ENCODE measurements at places on chromosomes 5 and 9. TPM values are rescaled to one million over a fixed set of nuclear protein-coding genes. Genes with fewer than 3 reads are reported as not detected.

DNA sequence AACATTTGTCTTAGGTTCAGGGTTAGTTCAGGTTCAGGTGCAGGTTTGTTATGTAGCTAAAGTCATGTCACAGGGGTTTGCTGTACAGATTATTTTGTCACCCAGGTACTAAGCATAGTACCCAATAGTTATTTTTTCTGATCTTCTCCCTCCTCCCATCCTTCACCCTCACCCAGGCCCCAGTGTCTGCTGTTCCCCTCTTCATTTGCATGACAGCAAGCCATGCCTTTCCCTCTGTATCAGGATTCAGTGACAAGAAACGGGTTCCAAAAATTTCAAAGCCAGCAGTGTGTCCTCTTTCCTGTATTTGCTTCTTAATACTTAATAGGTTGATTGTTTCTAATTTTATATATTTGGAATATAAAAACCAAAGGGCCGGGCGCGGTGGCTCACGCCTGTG, 330.8 kb upstream of the SGCD start:
- H3K4me1 ChIP-seq = no peaks in the 10 kb centered on the region
- no peak for DNase-seq
- no peak overlapping the region for H3K27ac ChIP-seq
- no peak overlapping the region for H3K4me3 ChIP-seq
- H3K27me3 ChIP-seq = peaks cover 8% of the 10 kb centered on the region
- H3K36me3 ChIP-seq = no peaks in the 10 kb centered on the region

DNA sequence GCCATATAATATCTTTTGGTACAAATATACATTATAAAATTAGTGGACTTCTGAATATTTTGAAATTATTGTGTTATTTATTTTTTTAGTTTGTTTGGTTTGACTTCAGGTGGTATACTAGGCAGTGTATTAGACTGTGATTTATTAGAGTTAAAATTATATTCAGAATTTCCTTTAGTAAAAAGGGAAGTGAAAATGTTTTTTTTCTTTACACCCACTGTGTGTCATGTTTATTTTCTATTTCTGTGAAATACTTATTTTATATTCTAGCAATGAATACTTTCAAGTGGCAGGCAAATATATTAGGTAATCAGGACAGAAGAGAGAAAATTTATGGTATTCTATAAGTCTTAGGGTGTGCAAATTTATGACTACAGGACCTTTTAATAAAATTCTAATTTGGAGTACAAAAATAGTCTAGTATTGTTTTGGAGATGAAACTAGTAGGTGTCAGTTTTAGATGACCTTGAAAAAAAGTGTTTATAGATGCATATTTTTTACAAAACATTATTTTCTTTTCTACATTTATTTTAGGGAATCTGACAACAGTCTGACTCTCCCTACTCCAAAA, 8.8 kb downstream of the CSNK1G3 start:
- H3K27me3 ChIP-seq = no peaks in the 10 kb centered on the region
- H3K4me1 ChIP-seq = peaks cover 20% of the 10 kb centered on the region
- no peaks in the 10 kb centered on the region for H3K36me3 ChIP-seq

GRCh38 chr9:98520221-98520960, 188.3 kb downstream of the GABBR2 start:
- DNase-seq = no peak
- no peak overlapping the region for H3K4me3 ChIP-seq
- H3K27me3 ChIP-seq = peaks cover 79% of the 10 kb centered on the region
- H3K4me1 ChIP-seq = no peaks in the 10 kb centered on the region
- no peaks in the 10 kb centered on the region for H3K36me3 ChIP-seq
- H3K27ac ChIP-seq = no peak overlapping the region

GRCh38 chr5:127280491-127281220, 9.9 kb upstream of the MEGF10 start:
- no peak for DNase-seq
- peaks cover 9% of the 10 kb centered on the region for H3K27me3 ChIP-seq
- no peak overlapping the region for H3K27ac ChIP-seq
- H3K4me3 ChIP-seq = no peak overlapping the region
- H3K4me1 ChIP-seq = no peaks in the 10 kb centered on the region

- H3K27me3 ChIP-seq = peaks cover 4% of the 10 kb centered on the region
- DNase-seq = no peak
- H3K36me3 ChIP-seq = no peaks in the 10 kb centered on the region
- H3K4me1 ChIP-seq = no peaks in the 10 kb centered on the region
- H3K27ac ChIP-seq = no peak overlapping the region
These were observed 123.9 kb upstream of the HAPLN1 start for GRCh38 chr5:83844449-83845068.

GRCh38 chr5:42970636-42971559, 69.2 kb downstream of the ANXA2R start:
- H3K4me3 ChIP-seq = no peak overlapping the region
- DNase-seq = no peak
- H3K27ac ChIP-seq = no peak overlapping the region
- peaks cover 4% of the 10 kb centered on the region for H3K36me3 ChIP-seq
- H3K27me3 ChIP-seq = no peaks in the 10 kb centered on the region

GRCh38 chr5:22390888-22391287, 462.3 kb downstream of the CDH12 start:
- H3K4me3 ChIP-seq = no peak overlapping the region
- H3K36me3 ChIP-seq = no peaks in the 10 kb centered on the region
- no peaks in the 10 kb centered on the region for H3K27me3 ChIP-seq
- no peak overlapping the region for H3K27ac ChIP-seq
- DNase-seq = no peak

GRCh38 chr9:73780916-73781315, 629.3 kb downstream of the ANXA1 start:
- no peak overlapping the region for H3K27ac ChIP-seq
- no peak overlapping the region for H3K4me3 ChIP-seq
- no peaks in the 10 kb centered on the region for H3K4me1 ChIP-seq
- no peak for DNase-seq

GRCh38 chr9:28648723-28649122, 1075.4 kb upstream of the C9orf72 start:
- no peak for DNase-seq
- H3K4me3 ChIP-seq = no peak overlapping the region
- no peaks in the 10 kb centered on the region for H3K36me3 ChIP-seq
- no peaks in the 10 kb centered on the region for H3K4me1 ChIP-seq
- H3K27me3 ChIP-seq = no peaks in the 10 kb centered on the region

GRCh38 chr9:1050125-1050895, at the start of gene DMRT2:
Gene DMRT2, plus strand, starts transcription at chr9:1050357. Its CDS starts 1,257 bp downstream, at chr9:1051614.
- H3K36me3 ChIP-seq = no peaks in the 10 kb centered on the region
- no peak for DNase-seq
- H3K27ac ChIP-seq = no peak within 1 kb of the TSS

DNA sequence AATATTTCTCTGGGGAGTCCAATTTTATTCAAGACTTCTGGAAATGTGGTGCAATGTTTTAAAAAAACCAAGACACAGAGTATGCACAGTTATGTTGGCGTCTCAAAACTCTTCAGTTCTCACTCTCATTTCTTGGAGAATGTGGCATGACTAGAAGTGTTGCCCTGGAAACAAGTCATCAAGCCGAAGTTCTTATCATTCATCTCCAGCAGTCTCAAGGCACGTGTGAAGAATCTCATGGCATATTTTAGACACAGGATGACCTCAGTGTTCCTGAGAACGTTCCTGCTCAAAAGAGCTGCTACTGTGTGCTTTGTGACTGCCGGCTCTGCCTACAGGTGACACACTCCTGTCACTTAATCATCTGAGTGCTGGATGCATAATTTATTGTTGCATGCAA, 147.4 kb upstream of the IRX4 start:
- H3K36me3 ChIP-seq = peaks cover 6% of the 10 kb centered on the region
- H3K27me3 ChIP-seq = peaks cover 36% of the 10 kb centered on the region
- no peak for DNase-seq
- H3K4me3 ChIP-seq = no peak overlapping the region

DNA sequence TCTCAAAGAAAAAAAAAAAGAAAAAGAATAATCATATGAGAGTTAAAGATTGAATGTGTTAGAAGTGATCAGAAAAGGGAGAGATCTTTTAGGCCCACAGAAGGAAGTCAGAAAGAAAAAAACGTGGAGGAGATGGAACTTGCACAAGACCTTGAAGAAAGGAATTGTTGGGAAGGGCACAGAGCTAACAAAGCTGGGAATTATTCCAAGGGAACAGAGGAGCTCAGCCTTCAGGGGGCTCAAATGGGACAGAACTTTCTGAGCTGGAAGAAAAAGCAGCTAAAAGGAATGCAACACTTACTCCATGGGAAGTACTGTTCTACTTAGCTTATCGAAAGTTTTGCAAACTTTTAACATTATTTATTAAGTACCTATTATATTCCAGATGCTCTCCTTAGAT, 153.4 kb upstream of the ADRA1B start:
- no peaks in the 10 kb centered on the region for H3K36me3 ChIP-seq
- H3K4me3 ChIP-seq = no peak overlapping the region
- DNase-seq = no peak
- no peak overlapping the region for H3K27ac ChIP-seq

The FOCAD gene
- 16.1 TPM for total RNA-seq

The SH2D3C gene
- 42.8 TPM for total RNA-seq

Measured in naive thymus-derived CD8-positive, alpha-beta T cell (primary cell).